ENCODE measurements at places on chromosomes 12 and 14.

GRCh38 chr12:116137318-116137717, 140.2 kb downstream of the MED13L start:
- DNase-seq, result no peak

GRCh38 chr12:92193846-92194245, 48.2 kb upstream of the BTG1 start:
- no peak for DNase-seq

DNA sequence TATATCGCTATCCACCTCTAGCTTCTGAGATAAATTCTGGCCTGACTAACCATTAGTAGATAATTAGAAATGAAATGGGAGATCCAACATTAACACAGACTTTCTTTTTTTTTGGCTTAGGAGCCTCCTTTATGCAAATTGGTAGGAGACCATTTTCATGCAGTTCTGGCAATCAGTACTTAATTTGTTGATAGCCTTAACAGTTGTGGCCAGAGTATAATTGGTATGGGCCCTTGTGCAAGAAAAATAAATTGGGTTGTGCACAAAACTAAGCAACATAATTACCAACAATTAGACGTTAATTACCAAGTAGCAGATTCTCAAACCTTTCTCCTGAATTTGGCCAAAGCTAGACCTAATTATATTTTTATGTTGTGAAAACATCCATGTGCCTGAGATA, 111.0 kb downstream of the MGAT4C start:
- DNase-seq, result no peak

- no peak for DNase-seq
These were observed 35.2 kb downstream of the RNFT2 start for GRCh38 chr12:116773276-116773731.

DNA sequence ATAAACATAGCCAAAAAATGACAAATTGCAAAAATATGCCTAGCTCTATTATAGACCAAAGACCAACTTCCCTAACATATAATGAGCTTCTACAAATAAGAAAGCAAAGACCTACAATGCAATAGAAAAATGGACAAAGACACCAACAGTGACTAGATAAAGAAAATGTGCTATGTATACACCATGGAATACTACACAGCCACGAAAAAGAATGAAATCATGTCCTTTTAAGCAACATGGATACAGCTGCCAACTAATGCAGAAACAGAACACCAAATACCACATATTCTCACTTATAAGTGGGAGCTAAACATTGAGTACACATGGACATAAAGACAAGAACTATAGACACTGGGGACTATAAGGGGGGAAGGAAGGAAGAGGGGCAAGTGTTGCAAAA, 10.9 kb upstream of the PCNX1 start:
- DNase-seq, result no peak
